Esophagus mucosa (tissue), 1 donor: ENCODE measurements at places on chromosomes 6 and 20. TPM values are rescaled to one million over a fixed set of nuclear protein-coding genes. Genes with fewer than 3 reads are reported as not detected.

- ATAC-seq, result no peak
Measured at GRCh38 chr6:142669471-142670351, 275.3 kb downstream of the HIVEP2 start.

- no peak for ATAC-seq
Measured at GRCh38 chr20:31827059-31827458, 7.9 kb downstream of the MYLK2 start.

DNA sequence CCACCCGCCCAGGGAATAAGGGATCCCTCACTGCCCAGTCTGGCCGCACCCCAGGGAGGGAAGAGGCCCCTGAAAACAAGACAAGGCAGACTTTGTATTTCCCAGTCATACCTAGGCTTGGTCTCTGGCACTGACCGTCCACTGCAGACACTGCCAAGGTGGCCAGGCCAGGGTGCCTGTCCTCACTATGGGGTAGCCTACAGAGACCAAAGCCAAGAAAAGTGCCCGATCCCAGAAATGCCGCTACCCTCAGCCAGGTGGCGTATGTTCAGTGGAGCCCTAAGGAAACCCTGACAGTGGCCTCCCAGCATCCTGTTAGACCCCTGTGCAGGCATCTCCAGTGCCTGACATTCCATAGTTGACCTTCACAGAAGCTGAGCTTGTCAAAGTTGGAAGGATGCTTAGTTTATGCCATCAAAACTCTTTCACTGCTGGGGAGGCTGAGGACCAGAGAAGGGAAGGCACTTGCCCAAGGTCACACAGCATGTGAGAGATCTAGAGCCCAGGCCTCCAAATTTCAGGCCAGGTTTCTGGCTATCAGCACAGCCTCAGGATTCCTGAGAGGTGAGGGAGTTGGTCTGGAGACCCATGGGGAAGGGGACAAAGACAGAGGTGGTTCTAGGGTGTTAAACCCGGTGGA is 2.5 kb downstream of the SCRT2 start:
- ATAC-seq, result no peak

- ATAC-seq, result peak; percentile 8
Measured at GRCh38 chr6:73586416-73586974, 65.7 kb upstream of the EEF1A1 start.

GRCh38 chr20:37542281-37542680 is 14.6 kb upstream of the BLCAP start:
- ATAC-seq, result no peak

DNA sequence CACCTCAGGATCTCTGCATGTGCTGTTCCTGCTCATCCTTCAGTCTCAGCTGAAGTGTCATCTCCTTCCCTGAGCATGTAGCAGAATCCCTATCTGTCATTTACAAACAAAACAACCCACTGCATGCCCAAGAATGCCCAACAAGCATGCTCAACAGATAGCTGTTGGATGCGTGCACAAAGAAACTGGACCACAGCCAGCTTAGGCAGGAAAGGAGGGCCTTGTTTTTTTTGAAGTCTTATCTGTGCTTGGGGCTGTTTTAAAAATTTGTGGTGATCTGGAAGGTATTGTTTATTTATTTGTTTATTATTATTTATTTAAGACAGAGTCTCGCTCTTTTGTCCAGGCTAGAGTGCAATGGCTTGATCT is 18.5 kb upstream of the SLC16A10 start:
- no peak for ATAC-seq

- no peak for ATAC-seq
Measured at GRCh38 chr20:44886266-44886651, 754 bp downstream of the YWHAB start.

DNA sequence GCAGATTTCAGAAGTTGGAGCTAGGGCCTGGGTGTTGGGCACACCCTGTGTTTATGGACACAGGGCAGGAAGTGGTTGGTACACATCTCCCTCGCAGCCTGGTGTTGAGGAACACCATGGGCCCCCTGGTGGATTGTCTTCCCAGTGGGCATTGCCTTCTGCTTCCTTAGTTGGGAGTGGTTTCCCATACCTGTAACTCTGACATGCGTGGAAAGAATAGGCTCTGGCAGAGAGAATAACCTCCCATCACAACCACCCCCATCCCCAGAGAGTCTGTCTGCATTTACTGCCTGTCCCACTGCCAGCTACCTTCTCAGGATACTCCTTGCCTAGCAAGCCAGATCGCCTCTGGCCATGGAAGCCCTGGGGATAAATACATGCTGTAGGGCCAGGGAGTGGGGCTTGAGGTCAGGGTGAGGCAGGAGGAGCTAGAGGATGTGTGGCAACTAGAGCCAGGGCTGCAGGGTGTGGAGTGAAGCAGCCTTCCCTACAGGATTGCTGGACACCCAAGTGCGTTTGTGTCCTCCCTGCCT is 14.7 kb downstream of the LRRC73 start:
- no peak for ATAC-seq

DNA sequence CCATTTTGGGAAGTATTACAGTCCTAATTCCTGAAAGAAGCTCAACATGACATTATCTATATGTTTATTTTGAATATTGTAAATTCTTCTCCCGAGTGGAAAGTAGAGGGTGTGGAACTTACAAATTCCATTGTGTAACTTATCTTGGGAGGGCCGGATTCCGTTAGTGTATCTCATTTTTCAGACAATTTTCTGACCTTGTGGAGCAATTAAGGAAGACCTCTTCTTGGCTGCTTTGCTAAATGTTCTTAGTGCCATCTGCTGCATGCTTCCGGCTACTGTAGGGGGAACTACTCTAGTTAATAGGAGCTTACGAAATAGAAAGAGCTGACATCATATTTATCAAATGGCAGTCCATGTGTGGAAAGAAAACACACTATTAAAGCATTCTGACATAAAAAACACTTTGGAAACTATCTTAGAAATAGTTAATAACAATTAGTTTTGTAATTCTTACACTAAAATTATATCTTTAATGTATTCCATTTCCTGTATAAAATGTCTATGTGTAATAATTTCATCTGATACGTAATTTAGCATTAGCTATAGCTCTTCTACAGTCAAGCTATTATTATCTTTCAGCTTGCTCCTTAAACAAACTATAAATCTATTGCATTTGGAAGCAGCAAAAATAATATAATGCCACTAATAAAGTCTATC is 41.5 kb upstream of the KCNQ5 start:
- ATAC-seq, result no peak

DNA sequence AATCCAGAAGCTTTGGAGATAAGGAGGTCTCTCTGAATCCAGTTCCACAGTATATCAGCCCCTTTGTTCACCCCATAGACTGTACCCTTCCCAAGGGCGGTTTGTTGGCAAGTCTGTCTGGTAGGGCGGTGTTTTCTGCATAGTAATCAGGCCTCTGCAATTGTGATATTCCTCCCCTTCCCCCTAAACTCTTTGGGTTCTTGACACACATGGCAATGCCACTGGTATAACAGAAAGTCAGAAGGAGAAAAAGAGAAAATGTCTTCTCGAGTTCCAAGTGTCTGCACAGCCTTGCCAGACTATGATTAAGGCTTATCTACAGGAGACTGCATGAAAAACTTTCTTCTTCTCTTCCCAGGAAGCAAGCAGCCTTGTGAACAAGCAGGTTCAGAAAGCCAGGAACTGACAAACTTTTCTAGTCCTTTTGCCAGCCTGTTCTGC is 45.6 kb downstream of the FOXO3 start:
- ATAC-seq, result no peak

GRCh38 chr6:96075826-96076225 is 60.1 kb downstream of the FUT9 start:
- no peak for ATAC-seq

- peak; percentile 98 for ATAC-seq
Measured at GRCh38 chr6:2476376-2476775, 231.0 kb upstream of the GMDS start.

GRCh38 chr6:4287811-4288244 is 152.5 kb upstream of the ECI2 start:
- ATAC-seq, result no peak

- ATAC-seq, result no peak
Measured at GRCh38 chr6:64672131-64672530, 1034.9 kb downstream of the EYS start.

DNA sequence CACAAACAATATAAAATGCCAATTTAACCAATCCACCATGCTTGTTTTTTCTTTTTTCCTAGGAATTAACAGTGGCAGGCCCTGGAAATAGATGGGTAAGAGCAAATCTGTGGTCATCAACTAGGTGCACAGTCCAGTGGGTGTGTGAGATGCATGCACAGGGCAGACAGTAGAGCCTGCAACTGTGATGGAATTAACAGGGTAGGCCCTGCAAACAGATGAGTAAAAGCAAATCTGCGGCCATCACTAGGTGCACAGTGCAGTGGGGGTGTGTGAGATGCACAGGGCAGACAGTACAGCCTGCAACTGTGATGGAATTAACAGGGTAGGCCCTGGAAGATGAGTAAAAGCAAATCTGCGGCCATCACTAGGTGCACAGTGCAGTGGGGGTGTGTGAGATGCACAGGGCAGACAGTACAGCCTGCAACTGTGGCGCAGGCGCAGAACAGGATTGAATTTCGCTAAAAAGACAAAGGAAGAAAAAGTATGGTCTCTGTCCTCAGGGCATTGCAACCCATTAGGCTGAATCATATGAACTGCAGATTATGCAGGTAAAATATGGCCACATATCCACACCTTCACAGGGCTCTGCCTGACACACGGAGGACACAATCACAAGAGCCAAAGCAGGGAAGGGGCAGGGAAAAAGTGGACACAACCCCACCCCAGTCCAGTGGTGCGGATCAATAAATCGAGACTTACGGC is 41.0 kb upstream of the IPCEF1 start:
- ATAC-seq, result no peak

DNA sequence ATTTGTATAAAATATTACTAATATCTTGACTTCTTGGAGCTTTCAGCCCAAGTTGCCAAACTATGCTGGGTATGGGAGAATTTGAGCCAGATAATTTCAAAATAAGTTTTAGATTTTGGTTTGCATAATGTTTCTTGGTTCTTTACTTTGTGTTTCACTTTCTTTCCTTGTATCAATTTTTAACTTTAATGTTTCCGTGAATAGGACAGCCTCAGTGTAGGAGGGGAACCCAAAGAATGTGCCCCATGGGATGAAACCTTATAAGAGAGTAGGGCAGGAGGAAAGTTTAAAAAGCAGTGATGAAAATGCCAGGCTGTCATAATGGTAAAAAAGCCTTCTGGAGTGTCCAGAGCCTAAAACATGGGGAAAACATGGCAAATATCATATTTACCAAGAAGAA is 252.4 kb upstream of the IRAK1BP1 start:
- no peak for ATAC-seq

DNA sequence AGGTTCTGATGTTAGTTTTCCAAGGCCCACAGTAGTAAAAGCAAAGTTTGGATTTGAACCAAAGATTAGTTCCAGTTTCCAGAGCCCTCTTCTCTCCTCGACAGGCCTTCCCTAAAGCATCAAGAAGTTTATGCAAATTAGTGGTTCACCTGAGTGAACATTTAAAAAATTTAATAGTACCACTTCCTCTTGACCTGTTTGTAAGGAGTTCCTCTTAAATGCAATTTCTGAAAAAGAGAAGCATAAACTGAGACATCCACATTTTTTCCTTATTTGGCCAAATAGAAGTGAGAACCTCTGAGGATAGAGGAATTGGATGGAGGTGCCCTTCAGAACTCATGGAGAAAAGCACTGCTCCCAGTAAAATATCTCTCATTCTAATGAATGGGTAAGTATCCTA is 1.2 kb upstream of the DSE start:
- no peak for ATAC-seq

- no peak for ATAC-seq
Measured at GRCh38 chr6:129476810-129477209, 233.2 kb downstream of the ARHGAP18 start.

- ATAC-seq, result no peak
Measured at GRCh38 chr6:28776269-28777146, 147.3 kb downstream of the TRIM27 start.

DNA sequence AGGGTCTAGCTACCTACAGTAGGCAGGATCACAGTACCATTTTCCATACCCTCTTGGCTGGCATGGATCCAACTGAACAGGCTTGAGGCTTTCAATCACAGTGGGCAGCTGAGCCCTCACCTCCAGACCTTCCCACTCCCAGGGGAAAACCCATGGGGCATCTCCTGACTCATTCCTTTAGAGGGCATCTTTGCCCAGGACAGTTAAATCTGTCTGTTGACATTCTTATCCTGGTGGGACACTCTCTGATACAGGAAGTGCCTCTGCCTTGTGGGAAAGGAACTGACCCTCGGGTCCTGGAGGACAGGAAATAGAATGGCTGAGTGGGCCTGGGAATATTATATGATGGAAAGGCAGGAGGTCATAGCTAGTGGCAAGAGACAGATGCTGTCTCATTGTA is 10.2 kb upstream of the EPB41L1 start:
- no peak for ATAC-seq

GRCh38 chr20:13458860-13459451 is 179.8 kb downstream of the TASP1 start:
- peak; percentile 67 for ATAC-seq

DNA sequence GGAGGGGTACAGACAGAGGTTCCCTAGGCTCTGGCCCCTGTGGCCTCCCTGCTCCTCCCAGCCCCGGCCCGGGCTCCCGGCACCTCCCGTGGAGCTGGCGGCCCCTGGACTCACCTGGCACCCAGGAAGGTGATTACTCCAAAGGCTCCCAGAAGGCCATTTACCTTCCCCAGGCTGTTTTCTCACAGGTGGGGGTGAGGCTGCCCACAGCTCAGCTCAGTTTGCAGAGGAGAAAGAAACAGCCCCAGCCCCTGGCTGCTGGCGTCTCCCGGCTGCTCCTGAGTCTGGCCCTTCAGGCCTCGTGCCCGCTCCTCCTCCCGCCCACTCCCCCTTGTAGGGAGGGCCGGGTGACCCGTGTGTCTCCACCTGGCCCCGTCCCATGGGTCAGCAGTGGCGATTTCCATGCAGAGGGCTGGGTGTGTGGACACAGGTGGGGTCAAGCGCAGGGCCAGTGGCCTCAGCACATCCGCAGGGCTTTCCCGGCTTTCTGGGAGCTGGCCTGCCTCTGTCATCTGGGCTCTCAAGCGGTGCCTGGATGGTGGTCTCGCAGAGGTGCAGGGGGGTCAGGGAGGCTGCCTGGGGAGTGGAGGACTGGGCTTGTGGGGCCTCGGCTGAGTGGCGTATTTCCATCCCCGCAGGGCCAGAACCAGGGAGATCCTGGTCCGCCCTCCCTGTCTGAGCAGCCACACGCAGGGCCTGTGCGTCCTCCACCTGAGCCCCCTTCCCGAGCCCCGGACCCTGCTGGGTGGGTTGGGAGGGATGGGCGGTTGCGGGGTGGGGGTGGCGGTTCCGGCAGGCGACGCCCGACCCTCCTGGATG is 20.2 kb upstream of the GATA5 start:
- no peak for ATAC-seq

GRCh38 chr6:104638841-104639290 is 220.9 kb downstream of the HACE1 start:
- ATAC-seq, result peak; percentile 45

GRCh38 chr6:47098570-47098993 is 56.5 kb upstream of the ADGRF1 start:
- peak; percentile 73 for ATAC-seq

DNA sequence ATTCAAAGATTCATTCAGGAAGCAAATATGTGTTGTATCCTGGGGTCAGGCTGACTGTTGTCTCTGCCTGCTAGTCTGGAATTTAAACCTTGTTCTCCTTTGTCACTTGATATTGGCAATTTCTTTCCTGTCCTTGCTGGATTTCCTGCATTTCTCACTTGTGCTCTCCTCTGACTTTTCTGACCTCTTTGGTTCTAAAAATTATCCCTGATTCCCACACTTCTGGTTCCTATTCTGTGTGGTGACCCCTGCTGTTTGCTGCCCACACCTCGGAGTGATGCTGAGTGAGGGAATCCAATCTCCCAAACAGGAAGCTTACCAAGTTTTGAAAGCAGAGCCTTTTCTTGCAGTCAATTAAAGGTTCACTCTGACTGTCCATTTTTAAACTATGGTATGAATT is 345.3 kb downstream of the CDKAL1 start:
- no peak for ATAC-seq

SEMG1 gene
- total RNA-seq, result not detected

PRND gene
- not detected for total RNA-seq

TNFRSF6B gene
- total RNA-seq, result 4.5 TPM

REV3L gene
- 17.7 TPM for total RNA-seq

OR2J2 gene
- not detected for total RNA-seq
